ENCODE measurements at places on chromosomes 6 and 20.

- DNase-seq, result no peak
These were observed 184.3 kb downstream of the JARID2 start for GRCh38 chr6:15430186-15430585.

DNA sequence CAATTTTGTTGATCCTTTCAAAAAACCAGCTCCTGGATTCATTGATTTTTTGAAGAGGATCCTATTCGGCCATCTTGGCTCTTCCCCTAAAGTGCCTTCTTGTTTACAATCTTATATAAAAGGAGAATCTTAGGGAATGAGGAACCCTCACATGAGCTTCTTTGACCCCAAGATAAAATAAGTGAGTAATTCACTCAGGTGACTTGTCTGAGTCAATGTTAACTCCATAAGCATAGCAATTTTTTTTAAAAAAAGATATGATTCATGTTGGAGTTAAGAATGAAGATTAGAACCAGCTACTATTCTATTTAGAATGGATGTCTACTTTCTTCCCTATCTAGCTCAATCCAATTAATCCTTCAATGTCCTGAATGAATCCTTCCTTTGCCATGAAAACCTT, 21.0 kb downstream of the WASF1 start:
- no peak for DNase-seq

DNA sequence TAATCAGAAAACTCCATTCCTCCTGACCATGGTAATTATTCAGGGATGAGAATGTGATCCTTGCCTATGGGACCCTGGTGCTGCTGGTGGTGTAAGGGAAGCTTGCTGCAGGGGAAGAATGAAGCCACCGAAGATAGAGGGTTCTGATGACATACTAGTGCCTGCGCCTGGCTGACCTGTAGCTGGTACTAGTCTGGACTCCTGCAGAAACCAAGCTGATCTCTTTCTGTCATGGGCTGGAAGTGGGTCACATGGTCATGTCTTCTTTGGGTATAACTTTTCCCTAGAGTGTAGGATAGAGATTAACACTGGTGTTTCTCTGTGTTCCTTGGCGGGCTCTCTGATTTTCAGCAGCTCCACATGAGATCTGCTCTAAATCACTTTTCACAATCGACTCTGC, 8.6 kb upstream of the SLC4A11 start:
- no peak for DNase-seq

DNA sequence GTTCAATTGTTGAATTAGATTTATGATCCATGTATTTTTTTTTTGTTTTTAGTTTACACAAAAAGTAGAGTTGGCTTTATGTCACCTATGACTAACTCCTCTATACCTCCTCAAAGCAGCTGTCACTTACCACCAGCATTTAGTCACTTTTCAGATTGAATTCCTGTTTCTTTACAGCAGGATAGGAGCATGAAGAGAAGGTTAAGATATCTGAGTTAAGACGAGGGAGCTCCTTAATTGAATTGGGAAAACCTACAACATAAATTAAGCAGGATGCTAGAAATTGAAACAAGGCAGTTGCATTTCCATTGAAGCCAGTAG, 237.2 kb downstream of the FARS2 start:
- no peak for DNase-seq

DNA sequence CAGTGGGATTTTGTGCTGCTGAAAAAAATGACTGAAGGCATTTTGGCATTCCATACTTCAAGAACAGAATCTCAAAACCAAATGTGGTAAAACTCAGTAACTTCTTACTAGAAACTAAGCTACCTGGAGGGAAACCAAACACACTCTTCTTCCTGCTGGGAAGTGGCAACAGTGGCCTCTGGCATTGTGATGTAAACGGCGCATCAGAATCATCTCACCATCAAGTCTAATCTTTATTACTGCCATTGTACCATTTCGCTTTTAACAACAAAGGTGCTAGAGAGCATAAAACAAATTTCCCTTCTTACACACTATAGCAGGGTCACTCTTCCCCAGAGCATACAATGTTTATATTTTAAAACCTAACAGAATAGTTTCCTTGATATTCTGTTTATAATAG, 101.6 kb upstream of the CEP162 start:
- no peak for DNase-seq

- no peak for DNase-seq
These were observed 173.0 kb downstream of the IBTK start for GRCh38 chr6:82074556-82074955.

- no peak for DNase-seq
These were observed 311.8 kb upstream of the MMS22L start for GRCh38 chr6:97594844-97595243.

DNA sequence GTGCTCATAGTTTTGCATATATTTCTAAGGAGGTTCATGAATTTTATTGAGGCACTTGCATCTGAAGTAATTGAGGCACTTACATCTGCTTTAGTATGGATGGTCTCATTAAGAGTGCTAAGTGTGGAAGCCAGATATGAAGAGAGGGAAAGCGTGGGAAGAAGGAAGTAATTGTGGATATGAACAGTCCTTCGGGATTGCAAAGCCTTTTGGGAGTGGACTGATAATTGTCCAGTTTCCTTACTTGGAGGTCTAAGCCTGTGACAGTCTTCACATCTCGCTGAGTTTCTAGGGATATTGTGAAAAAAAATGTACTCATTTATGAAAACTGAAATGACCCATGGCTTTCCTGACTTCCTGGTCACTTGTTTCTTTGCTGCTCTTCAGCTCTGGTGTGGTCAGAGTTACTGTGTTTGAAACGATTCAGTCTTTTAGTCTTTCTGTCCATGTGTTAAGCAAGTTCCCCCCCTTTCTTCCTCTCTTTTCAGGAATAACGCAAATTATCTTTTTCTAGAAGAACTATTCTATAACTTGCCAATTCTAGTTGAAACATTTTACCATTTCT, 137.3 kb downstream of the ZFAND3 start:
- no peak for DNase-seq

GRCh38 chr6:35496841-35497570, at the start of gene TEAD3:
TEAD3 (minus strand) TSS chr6:35497079.
- peak; percentile 64 for DNase-seq

- no peak for DNase-seq
These were observed 31.0 kb downstream of the ELOVL2 start for GRCh38 chr6:11012976-11013720.

GRCh38 chr6:106385530-106385929, 25.0 kb downstream of the CRYBG1 start:
- DNase-seq, result no peak

DNA sequence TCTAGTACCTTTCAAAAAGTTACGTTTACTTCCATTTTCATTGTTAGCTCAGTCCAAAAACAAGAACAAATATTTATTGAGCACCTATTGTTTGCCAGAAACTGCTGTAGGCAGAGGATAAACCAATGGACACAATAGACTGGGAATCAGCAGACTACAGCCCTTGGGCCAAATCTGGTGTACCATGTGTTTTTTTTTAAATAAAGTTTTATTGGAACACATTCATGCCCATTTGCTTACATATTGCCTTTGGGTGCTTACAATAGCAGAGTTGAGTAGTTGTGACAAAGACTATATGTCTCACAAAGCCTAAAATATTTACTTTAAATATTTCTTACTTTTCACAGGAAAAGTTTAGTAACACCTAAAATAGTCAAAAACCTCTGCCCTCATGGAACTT, 216.1 kb downstream of the COL9A1 start:
- no peak for DNase-seq

GRCh38 chr6:101878554-101879276, 485.2 kb downstream of the GRIK2 start:
- peak; percentile 43 for DNase-seq

- no peak for DNase-seq
These were observed 171.2 kb upstream of the OLIG3 start for GRCh38 chr6:137665342-137665934.

DNA sequence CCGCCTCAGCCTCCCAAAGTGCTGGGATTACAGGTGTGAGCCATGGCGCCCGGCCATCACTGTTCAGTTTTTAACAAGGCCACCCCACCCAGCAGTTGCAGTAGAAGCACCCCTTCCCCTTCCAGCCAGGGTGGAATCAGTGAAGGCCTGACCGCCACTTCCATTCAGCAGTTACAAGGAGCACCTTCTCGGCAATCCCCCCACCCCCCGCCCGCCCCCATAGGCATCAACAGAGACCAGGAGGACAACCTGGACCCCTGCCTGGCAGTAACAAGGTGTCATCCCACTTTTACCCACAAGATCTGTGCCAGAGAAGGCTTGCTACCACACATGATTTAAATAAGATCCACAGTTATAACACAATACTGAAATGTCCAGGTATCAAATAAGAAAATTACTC, 23.1 kb downstream of the NCR2 start:
- DNase-seq, result no peak

DNA sequence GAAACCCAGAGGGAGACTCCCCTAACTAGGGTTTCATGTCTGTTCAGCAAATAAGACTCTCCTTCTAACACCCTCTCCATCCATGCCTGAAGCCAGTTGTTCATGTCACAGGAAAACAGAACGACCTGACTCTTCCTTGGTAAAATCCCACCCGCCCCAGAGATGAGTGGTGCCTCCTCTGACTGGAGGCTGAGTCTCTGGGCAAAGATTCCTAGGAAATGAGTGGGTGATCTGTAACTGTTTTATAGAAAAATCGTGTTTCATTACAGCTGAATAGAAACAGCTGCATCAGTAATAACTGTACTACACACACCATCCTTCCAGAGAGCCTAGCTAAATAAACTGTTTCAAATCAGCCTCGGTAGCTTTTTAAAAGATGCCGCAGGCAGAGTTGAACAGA, 37.4 kb upstream of the MRPS10 start:
- no peak for DNase-seq

GRCh38 chr6:141513830-141514229, 618.9 kb upstream of the GJE1 start:
- no peak for DNase-seq

- no peak for DNase-seq
These were observed 82.3 kb upstream of the PLCB4 start for GRCh38 chr20:8986631-8987030.

DNA sequence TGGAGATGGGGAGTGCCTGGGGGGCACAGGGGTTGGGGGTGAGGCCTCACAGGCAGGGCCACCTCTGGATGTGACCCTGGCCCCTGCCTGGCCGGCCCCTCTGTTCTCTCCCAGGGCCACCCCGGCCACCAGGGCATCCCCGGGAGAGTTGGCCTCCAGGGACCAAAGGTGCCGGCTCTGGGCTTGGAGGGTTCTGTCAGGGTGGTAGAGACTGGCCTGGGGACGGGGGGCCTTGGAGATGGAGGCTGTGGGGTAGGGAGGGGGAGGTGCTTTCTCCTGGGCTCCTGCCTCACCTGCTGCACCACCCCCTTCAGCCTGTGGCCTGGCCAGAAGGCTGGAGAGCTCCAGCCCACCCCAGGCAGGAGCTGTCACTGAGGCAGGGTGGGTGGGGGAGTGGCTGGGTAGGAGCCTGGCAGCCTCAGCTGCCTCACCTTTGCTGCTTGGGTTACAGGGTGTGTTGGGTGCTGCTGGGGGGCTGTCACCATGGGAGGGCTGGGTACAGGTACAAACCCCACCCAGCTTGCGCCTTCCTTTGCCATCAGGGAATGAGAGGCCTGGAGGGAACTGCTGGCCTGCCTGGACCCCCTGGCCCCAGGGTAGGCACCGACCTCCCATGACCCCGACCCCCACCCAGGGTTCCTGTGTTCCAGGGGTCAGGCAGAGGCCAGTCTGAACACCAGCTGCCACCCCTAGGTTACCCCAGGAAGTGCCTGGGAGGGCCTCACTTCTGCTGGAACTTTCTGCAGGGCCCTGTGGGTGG, 32.7 kb downstream of the COL20A1 start:
- DNase-seq, result no peak

GRCh38 chr20:45987108-45987780, 15.2 kb upstream of the ZNF335 start:
- peak; percentile 88 for DNase-seq

- DNase-seq, result no peak
These were observed 7.3 kb downstream of the SCML4 start for GRCh38 chr6:107816818-107817217.

DNA sequence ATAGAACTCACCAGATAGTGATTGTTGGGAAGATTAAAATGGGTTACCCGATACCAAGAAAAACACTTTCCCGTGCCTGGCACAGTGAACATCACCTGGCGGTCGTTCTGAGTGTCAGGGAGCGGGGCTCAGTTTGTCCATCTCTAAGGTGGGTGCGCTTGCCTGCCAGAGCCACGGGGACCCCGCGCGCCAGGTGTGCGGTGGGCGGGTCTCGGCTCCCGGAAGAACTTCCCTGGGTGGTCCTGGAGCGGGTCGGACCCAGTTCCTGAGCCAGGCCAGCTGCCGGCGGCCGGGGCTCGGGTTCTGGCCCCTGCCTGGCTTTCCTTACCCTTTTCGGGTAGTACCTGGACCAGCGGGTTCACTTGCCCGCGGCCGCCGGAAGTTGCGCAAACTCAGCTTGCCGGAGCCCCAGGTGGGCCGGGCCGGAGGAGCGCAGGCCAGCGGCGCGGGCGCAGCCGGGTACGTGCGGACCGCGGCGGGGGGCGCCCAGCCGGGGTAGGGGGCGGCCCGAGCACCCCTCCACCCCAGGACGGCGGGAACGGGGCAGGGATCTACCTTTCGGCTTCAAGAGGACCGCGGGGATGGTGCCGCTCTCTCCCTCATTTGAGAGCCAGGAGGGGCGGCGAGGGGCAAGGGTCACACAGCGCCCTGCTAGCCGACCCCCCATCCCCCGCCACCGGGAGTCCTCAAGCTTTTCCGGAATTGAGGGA, 7.5 kb downstream of the FAM110A start:
- no peak for DNase-seq

GRCh38 chr6:5905431-5906339, 101.0 kb downstream of the NRN1 start:
- DNase-seq, result no peak

- no peak for DNase-seq
These were observed 119.4 kb downstream of the ZFAND3 start for GRCh38 chr6:37938909-37939308.

GRCh38 chr6:124400261-124400999, 561.8 kb upstream of the RNF217 start:
- no peak for DNase-seq

DNA sequence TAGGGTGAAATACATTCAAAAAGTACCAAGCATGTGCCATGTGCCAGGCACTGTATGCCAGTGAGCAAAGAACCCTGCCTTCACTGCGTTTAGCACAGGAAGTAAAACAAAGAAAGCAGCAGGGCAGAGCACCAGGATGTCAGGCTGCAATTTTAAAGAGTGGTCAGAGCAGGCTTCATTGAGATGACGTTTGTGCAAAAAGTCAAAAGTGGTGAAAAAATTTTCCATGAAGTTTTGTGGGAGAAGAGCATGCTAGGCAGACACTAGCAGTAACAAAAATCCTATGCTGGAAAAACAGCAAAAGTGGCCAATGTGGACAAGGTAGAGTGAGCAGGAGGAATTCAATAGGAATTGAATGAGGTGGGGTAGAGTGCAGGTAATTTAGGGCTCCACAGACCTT, 31.3 kb downstream of the AKIRIN2 start:
- no peak for DNase-seq

DNA sequence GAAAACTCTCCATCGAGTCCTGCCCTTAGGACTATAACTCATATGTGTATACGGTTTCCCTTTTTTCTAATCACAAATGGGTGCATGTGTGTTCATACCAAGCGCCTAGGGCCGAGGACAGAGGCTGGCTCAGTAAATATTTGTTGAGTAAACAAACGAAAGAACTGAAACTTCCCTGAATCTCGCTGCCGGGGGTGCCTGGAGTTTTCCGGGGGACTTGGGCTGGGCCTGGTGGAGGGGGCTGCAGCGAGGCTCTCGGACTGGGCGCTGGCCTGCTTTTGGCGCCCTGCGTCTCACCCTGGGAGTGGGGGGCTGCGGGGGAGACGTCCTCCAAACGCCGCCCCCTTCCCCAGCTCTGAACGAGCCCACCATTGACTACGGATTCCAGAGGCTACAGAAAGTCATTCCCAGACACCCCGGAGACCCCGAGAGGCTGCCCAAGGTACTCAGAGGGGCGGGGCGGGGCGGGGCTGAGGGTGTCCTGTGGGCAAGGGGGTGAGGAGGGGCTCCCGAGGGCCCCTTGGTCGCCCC, 49.0 kb downstream of the CPXM1 start:
- DNase-seq, result no peak
